NCI-H2171 treated with DMSO at 0.1 percent for 48 hours (cell line): ENCODE measurements at places on chromosomes 16 and 17.
A peak's percentile ranks its signal among the peaks of the same experiment; 100 is the strongest.

DNA sequence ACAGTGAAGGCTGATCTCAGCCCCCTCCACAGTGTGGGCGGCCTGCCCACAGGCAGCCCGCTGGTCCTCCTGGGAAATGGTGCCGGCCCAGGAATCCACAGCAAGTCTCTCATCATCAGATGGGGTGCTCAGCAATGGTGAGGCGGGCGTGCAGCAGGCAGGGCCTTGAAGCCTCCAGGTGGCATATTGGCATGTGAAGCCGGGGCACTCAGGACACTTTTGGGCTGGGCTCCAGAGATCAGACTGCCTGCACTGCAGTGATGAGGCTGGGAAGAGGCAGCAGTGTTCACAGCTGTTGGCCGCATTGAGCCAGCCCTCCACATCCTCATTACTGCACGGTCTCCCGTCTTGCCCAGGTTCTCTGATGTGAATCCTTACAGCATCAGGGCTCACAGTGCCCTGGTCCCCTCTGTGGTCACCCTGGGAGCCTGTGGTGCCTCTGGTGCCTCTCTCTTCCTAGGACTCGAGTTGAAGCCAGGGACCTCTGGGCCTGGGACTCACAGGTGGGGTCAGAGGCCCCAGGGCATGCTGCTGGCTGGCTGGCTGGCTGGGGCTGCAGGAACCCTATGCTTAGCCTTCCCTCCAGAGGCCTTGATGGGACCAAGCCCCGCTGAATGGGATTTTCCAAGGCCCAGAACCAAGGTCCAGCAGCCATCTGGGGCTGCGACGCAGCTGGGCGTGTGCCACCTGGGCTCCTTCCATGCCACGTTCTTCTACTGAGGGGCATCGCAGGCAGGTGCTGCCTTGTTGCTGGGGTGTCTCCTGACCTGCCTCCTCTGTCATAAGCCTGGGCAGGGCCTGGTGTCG lies 48.6 kb downstream of the TNFRSF13B start:
- DNase-seq = no peak

GRCh38 chr17:1322014-1322428 lies 42.6 kb downstream of the TRARG1 start:
- DNase-seq = no peak

DNA sequence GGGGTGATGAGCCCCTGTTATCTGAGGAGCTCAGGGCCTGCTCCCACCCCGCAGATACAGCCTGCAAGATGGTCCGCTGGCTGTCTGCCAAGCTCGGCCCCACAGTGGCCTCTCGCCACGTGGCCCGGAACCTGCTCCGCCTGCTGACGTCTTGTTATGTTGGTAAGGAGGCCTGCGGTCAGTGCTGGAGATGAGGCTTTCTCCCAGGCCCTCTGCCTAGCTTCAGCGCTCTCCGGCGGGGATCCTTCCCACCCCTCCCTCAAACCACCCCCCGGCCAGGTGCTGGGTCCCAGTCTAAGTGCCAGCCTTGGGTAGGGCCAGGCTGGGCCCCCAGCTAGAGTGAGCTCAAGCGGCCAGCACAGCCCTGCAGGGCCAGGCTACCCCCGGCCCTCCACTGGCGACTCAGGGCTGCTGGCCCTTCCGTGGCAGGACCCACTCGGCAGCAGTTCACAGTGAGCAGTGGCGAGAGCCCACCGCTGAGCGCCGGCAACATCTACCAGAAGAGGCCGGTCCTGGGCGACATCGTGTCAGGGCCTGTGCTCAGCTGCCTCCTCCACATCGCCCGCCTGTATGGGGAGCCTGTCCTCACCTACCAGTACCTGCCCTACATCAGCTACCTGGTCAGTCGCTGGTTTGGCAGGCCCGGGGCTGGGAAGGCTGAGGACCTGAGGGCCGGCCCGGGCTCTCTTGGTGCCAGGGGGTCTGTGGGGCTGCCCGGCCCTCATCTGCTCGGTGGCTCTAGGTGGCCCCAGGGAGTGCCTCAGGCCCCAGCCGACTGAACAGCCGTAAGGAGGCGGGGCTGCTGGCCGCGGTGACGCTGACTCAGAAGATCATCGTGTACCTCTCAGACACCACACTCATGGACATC lies 6.1 kb downstream of the WDR81 start:
- no peak for DNase-seq

DNA sequence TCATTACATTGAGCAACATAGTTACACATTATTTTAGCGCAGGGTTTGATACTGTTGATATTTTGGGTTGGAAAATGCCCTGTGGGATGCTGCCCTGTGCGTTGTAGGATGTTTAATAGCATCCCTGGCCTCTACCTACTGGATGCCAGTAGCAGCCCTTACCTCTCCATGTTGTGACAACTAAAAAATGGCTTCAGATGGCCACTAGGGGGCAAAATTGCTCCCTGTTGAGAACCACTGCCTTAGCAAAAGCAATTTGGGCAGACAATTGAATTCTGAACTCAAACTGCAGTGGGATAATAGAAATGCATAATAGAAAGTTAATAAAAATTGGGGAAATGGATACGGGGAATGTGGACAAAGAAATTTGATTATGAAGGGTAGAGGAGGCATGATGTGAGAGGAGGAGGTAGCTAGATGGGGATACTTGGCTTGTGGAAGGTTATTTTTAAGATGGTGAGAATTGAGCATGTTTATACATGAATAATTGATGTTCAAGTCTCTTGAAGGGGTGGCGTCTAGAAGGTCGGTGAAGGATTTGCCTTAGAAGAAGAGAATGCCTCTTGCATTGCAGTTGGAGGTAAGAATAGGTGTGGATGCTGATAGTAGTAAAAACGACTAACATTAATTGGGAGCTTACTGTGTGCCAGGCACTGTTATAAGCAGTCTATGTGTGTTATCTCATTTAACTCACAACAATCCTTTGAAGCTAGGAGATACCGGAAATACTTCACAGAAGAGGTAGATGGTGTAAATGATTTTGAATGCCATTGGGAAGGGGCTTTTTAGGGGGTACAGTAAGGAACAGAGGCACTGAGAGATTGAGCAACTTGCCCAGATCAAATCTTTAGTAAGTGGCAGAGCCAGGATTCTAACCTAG lies 19.0 kb downstream of the HEATR9 start:
- peak; percentile 46 for DNase-seq

DNA sequence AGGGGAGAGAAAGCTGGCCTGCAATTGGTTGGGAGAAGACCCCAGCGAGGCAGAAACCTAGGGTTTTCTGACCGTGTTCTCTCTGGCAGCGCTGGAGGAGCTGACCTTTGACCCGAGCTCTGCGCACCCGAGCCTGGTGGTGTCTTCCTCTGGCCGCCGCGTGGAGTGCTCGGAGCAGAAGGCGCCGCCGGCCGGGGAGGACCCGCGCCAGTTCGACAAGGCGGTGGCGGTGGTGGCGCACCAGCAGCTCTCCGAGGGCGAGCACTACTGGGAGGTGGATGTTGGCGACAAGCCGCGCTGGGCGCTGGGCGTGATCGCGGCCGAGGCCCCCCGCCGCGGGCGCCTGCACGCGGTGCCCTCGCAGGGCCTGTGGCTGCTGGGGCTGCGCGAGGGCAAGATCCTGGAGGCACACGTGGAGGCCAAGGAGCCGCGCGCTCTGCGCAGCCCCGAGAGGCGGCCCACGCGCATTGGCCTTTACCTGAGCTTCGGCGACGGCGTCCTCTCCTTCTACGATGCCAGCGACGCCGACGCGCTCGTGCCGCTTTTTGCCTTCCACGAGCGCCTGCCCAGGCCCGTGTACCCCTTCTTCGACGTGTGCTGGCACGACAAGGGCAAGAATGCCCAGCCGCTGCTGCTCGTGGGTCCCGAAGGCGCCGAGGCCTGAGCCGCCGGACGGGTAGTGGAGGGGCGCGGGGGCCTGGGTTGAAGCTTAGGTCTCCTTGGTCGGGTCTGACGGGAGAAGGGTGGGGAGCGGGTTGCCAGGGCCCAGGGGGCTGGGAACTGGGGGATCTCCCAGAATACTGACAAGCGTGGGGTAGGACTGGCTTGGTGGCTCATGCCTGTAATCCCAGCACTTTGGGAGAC lies 7.4 kb upstream of the PYDC1 start:
- DNase-seq = no peak

DNA sequence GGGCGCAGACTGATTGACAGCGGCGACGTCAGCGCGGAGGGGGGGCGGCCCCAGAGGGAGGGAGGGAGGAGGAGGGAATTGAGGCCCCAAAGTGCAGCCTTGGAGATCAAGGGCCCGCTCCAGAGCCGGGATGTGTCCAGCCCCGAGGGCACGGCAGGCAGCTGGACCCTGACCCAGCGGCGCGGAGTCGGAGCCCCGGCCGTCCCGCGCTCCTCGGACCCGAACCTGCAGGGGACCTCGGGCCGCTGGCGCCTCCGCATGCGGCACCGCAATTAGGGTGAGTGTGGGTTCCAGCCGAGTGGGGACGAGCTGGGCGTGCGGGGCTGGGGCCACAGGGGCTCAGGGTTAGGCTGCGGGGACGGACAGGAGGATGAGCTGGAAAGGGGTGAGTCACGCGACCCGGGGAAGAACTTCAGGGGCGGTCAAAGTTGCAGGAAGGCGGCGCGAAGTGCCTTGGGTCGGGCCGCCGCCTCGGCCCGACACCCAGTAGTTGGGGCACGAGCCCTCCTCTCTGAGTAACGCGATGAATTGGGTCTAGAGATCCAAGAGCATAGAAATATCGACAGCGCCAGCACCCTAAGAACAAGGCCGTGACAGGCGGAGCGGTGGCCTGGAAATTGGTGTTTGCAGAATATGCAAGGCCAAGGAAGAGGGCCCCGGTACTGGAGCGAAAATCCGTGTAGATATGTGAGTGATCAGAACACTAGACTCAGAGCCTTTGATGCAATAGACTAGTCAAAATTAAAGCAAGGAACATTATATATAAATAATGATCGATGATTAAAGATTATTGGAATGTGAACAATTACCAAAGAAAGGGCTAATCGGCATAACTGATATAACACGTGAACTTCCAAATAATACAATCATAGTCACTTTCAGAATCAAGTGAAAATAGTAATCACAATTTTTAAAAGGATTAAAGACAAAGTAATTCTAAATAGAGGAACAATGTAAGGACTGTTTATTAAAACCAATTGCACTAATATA lies at the start of gene TBX4:
TBX4 (plus strand) TSS at position 122 of the 990 bp plus-strand sequence. CDS start 4,069 bp downstream, outside the sequence.
- no peak for DNase-seq

DNA sequence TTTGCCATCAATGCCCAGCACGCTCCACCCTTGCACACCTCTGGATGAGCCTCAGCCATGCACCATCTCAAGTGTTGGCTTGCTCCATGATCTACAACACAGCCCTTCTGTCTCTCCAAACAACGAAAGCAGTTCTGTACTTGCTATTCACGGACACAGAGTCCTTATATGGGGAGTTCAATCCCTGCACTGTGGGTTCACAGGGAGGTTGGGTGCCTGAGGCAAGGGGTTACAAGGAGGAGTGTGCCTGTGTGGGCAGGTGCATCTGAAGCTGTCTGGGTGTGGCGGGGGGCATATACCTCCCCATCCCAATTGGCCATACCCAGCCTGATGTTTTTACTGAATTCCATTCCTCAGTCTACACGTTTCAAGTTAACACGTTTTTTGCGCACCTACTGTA lies 5.6 kb downstream of the RUNDC3A start:
- DNase-seq = no peak

- DNase-seq = no peak
These were observed 350.6 kb downstream of the CDH11 start for GRCh38 chr16:64771273-64771672.

- peak; percentile 21 for DNase-seq
These were observed 20.8 kb downstream of the GGA3 start for GRCh38 chr17:75240394-75241142.

GRCh38 chr16:56336071-56336688 lies 89.2 kb downstream of the AMFR start:
- DNase-seq = no peak

- DNase-seq = no peak
These were observed 615.7 kb downstream of the WWOX start for GRCh38 chr16:78715106-78715505.

DNA sequence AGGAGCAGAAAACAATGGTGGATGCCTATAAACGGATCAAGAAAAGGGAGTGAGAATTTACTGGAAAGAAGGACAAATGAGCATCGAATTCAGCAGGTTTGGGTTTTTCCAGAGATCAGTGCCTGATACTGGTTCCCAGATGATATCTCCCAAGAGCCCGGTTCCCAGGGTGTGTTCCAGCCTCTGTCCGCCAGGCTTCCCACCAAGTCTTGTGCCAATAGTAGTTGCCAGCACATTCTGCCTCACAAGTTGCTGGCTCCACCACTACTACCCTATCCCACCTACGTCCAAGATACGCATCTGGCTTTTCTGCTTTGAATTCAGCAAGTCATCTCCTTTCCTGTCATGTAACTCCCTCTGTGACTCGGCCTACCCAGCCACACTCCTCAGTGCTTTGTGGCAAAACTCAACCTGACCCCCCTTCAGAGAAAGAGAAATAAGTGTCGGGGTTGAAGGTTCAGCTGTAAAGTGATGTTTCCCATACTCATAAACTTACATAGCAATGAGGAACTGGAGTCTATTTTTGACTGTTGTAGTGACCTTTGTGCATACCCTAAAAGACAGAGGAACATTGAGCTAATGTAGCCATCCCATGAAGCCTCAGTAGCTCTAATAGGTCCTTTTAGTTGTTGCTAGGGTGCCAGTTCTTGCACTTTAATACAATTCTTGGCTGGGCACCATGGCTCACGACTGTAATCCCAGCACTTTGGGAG lies 277.0 kb downstream of the IRX3 start:
- DNase-seq = no peak

- no peak for DNase-seq
These were observed 5.5 kb downstream of the SSTR5 start for GRCh38 chr16:1077877-1078578.

GRCh38 chr16:49644145-49644463 lies 211.8 kb downstream of the ZNF423 start:
- DNase-seq = no peak

- DNase-seq = no peak
These were observed 370.8 kb upstream of the ZFHX3 start for GRCh38 chr16:73418691-73419090.

- DNase-seq = no peak
These were observed 53.4 kb downstream of the CACNG3 start for GRCh38 chr16:24309258-24310142.

GRCh38 chr17:50177476-50177875 lies 11.7 kb downstream of the SGCA start:
- DNase-seq = no peak
